ENCODE measurements at places on chromosomes 16 and 17. TPM values are rescaled to one million over a fixed set of nuclear protein-coding genes. Genes with fewer than 3 reads are reported as not detected.

DNA sequence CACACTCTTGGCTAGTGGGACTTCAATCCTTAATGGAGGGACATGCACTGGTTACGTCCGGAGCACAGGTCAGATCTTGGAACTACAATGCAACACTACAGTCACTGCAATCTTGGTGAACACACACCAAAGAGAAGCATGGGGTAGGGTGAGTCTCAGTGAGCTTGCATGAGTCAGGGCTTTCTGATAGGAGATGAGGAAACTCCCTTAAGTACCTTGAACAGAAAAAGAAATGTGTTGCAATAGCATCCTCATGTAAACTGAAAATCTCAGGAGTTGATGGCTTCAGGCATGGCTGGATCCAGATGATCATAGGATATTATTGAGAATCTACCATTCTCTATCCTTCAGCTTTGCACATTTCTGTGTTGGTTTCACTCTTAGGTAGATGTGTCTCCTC is 54.1 kb downstream of the CES1 start:
- DNase-seq: no peak

GRCh38 chr17:17890773-17891759 is 54.3 kb upstream of the SREBF1 start:
- peak; percentile 26 for DNase-seq

- DNase-seq: no peak
These were observed 27.5 kb upstream of the PIK3R6 start for GRCh38 chr17:8894673-8895578.

GRCh38 chr17:56833057-56833808 is 487 bp downstream of the C17orf67 start:
- peak; percentile 69 for DNase-seq

The GAST gene
- total RNA-seq: not detected

DNA sequence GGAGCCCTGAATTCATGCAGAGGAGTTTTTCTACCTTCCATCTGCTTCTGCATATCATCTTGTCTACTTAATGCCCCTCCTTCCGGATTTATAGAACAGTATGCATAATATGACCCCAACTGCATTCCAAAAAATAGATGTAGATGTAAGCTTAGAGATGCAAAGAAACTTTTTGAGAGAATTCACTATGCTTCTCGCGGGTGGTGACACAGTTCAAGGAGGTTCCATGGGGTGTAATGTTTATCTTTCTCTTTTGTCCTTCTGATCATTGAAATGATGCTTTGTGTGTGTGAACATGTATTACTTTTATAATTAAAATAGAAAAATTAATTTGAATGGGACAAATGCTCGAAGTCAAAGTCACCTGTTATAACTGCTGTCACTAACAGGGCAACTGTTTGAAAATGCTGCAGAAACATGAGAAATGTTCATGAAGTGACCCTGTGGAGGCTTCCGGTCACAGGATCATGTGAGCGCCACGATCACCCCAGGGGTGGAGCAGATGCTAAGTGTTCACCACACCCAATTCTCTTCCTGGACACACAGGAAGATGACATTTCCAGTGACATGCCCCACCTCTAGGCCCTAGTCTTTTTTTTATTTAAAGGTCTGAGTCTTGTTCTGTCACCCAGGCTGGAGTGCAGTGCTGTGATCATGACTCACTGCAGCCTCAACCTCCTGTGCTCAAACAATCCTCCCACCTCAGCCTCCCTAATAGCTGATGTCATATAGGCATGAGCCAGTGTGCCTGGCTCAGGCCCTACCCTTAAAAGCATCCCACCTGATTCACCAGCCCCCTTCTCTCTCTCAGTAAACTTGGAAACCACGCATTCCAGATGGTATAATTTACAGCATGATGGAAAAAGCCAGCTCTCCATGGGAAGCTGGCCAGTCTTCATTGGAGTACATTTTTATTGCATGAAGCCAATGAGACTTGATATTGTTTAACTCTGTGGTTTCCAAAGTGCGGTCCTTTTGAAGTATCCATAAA is 21.0 kb upstream of the AGRP start:
- DNase-seq: peak; percentile 67

DNA sequence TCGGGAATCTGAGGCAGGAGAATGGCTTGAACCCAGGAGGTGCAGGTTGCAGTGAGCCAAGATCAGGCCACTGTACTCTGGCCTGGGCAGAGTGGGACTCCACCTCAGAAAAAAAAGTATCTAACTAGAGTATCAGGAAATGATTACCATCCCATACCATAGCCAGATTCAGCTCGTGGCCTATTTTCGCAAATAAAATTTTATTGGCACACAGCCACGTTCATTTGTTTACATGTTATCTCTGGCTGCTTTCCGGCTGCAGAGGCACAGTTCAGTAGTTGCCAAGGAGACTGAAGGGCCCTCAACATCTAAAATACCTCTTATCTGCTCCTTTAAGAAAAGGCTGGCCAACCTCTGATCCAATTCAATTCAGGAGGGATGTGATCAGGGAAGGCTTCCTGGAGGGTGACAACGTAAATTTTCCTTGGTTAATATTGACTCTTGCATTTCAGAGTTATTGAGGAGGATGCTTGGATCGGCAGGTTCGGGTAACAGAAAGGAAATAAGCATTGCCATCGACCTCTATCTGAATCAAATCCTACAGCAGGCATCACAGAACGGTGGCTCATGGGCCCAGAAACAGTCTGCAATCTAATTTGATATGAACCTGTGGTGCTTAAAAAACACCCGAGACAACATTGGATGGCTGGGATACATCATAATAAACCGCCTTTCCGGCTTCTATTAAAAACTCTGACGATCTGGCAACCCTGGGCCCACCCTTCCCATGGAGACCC is 73.8 kb downstream of the XYLT1 start:
- no peak for DNase-seq

DNA sequence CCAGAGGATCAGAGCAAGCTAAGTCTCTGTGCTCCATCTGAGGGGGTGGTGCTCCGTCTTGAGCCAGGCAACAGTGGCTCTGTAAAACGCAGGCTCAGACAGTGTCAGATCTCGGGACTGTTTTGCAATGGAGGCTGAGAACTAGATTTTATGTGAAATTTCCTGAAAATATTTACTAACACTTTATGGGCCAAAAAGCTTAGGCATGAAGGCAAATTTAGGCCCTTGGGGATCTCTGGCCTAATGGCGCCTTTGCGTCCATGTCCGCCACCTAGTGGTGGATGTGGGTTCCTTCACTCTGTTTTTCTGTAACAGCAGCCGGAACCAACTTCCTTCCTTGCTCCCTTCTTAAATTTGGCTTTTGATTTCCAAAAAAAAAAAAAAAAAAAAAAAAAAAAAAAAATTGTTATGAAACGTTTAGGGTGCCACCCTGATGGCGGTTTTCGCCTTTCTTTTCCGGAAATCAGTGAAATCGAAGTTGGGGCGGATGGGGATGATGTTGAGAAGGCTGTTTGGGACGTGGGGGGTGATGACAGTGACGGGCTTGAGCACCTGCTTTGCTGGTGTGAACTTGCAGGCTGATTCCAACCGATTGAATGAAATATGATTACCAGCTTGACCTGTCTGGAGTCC is 14.0 kb upstream of the ELAC2 start:
- peak; percentile 26 for DNase-seq

DNA sequence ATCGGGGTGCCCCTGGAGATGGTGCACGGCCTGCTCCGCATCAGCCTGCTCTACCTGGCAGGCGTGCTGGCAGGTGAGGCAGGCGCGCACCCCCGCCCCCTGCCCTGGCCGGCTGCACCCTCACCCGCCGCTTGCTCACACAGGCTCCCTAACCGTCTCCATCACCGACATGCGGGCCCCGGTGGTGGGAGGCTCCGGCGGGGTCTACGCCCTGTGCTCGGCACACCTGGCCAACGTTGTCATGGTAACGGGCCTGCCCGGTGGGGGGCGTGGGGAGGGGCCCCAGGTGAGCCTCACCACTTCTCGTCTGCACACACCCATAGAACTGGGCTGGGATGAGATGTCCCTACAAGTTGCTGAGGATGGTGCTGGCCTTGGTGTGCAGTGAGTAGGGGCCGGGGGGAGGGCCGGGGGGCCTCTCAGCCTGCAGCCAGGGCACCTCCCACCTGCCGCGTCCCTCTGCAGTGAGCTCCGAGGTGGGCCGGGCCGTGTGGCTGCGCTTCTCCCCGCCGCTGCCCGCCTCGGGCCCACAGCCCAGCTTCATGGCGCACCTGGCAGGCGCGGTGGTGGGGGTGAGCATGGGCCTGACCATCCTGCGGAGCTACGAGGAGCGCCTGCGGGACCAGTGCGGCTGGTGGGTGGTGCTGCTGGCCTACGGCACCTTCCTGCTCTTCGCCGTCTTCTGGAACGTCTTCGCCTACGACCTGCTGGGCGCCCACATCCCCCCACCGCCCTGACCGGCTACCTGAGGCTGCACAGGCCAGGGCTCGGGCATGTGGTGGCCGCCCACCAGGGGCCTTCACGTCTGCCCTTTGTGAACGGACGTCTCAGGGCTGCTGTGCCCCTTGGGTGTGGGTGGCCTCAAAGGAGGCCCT is 2.1 kb downstream of the RHBDL1 start:
- DNase-seq: no peak

DNA sequence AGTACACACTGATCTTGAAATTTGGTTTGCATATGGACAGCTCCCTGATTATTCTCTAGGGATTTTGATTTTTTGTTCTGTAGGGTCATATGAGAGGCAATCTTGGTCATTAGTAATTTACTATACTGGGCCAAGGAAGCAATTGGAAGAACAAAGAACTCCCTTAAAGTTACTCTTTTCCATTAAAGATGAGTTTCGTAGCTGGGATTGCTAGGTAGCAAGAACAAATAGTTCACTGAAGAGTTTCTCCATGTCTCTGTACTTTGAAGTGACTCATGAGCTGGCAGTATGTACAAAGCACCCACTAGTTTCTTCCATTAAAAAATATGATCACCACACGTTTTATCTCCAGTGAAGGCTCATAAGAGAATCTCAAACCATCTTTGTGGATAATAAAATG is 6.2 kb upstream of the BCAS3 start:
- DNase-seq: no peak
